ENCODE measurements at places on chromosomes 7 and 10.

- no peak for DNase-seq
Measured at GRCh38 chr7:85475071-85475470, 288.2 kb upstream of the SEMA3D start.

DNA sequence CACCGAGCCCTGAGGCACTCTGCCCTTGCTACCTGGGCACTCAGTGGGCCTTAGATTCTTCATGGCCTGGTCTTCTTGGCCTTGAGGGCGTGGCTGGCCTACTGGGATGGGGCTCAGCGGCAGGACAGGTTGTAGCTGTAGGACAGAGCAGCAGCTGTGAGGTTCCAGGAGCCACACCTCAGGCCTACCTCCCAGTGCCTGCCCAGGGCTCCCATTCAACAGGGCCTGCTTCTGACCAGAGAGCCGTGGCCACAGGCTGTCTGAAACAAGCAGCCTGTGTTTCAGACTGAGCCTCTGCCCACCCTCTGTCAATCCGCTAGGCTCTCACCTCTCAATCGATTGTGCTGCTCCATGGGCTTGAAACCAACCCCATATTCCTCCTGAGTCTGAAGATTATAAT, 928.0 kb upstream of the ZNF722 start:
- no peak for DNase-seq

DNA sequence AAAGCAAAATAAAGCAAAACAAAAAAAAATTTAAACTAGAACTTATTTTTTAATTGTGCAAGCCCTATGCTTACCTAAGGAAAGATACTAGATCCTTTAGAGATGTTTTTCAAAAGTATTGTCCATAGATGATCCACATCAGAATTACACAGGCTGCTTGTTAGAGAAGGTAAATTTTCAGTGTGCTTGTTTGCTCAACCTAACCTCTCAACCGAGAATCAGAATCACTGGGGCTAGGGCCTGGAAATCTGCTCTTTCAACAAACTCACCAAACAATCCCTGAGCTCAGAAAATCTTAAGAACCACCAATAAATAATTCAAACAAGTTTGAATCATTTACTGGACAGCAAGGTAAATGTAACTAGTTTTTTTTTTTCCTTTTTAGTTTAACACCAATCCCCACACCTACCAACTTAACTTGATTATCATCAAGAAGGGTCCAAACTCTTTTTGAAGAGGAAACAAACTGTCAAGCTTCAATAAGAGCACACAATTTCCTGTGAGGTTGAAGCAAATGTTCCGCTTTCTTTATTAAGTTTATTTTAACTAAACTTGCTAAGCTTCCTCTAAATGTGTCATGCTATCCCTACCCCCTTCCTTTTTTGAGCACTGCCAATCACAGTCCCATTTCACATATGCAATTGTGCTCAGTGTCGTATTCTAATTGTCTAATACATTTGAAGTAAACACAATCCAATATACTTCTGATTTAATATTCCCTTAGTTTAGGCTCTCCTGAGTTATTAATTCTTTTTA, 7.4 kb upstream of the TSPAN33 start:
- DNase-seq = no peak

- no peak for DNase-seq
Measured at GRCh38 chr7:119630406-119630969, 642.5 kb upstream of the KCND2 start.
